ENCODE measurements at places on chromosomes 3 and 15. TPM values are rescaled to one million over a fixed set of nuclear protein-coding genes. Genes with fewer than 3 reads are reported as not detected.

Gene REC114
- total RNA-seq = not detected

DNA sequence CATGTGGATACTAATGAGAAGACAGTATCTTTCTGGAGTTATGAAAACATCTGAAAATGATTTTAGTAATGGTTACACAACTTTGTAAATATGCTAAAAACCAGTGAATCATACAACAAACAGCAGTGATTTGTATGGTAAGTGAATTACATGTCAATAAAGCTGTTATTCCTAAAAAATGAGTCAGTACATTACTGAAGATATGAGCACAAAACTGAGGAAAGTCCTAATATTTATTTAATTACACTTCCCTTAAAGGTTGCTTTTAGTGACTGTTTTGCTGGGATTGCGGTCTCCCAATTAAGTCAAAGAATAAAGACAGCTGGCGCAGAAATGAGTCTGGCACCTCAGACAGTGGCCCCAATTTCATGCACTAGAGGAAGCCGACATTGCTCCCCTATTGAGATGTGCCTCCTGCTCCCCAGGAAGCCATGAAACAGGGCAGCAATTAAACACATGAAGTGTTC, 50.9 kb upstream of the FSIP1 start:
- no peak for DNase-seq

DNA sequence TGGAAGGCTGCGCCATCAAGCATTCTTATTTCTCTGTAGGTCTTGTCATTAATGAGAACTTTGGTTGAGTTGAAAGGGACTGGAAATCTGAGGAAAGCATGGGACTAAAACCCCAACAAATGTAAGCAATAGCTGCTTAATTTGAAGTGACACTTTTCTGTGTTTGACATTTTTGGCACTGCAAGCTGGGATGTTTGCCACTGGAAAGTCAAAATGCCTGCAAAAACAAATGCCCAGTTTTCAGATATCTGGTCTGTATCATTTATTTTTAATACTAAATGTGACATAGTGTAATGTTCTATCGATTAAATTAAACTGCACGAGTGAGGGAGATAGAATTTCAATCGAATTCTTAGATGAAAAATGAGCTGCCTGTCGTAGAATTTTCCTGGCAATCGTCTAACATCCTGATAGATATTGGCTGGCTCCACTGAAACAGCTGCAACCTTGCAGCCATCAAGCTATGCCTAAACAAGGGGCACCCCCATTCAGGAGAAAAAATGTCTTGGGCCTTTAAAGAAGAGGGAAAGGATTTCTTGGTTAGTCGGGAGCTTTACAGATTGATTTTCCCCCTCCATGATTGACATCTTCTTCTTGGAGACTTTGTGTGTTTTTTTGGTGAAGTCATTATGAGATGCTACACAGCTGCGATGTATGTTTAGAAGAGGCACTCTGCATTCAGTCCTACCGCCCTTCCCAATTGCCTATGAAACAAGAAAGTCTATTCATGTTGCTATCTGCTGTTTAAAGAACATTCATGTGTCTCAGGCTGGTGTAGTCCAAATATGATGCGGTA, 316.7 kb upstream of the TBL1XR1 start:
- DNase-seq = no peak

DNA sequence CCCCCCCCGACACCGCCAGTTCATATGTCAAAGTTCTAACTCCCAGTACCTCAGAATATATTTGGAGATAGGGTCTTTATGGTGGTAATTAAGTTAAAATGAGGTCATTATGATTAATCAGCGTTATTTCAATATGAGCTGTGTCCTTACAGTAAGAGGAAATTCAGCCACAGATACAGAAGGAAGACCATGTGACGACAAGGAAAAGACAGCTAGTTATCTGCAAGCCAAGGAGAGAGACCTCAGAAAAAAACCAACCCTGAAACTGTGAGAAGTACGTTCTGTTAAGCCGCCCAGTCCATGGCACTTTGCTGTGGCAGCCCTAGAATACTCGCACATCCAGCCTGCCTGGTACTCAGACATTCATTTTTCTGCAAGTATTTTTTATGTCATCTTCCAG, 62.3 kb upstream of the ARL8B start:
- no peak for DNase-seq

- DNase-seq = no peak
These were observed 419.2 kb downstream of the MECOM start for GRCh38 chr3:169244119-169244864.

All from breast epithelium (tissue), 4 donors.